ENCODE measurements at places on chromosomes 1 and 21. TPM values are rescaled to one million over a fixed set of nuclear protein-coding genes. Genes with fewer than 3 reads are reported as not detected.

Gene RNU1-1
- total RNA-seq: not detected

Gene SLC45A1
- total RNA-seq: 7.0 TPM

Gene GPR3
- 2.0 TPM for total RNA-seq

Gene LCE2C
- total RNA-seq: not detected

Gene C1orf226
- 1.3 TPM for total RNA-seq

Gene ADAMTS5
- total RNA-seq: not detected

Gene CD2
- total RNA-seq: not detected

Gene LEMD1
- not detected for total RNA-seq

Gene EVI5
- total RNA-seq: 6.9 TPM
